ENCODE measurements at places on chromosomes 12 and 14. TPM values are rescaled to one million over a fixed set of nuclear protein-coding genes. Genes with fewer than 3 reads are reported as not detected.

GRCh38 chr14:59830338-59830734, 40.2 kb downstream of the RTN1 start:
- H3K27me3 ChIP-seq = no peaks in the 10 kb centered on the region
- no peaks in the 10 kb centered on the region for H3K36me3 ChIP-seq
- no peak overlapping the region for H3K27ac ChIP-seq
- H3K4me1 ChIP-seq = no peaks in the 10 kb centered on the region
- H3K4me3 ChIP-seq = no peak overlapping the region

DNA sequence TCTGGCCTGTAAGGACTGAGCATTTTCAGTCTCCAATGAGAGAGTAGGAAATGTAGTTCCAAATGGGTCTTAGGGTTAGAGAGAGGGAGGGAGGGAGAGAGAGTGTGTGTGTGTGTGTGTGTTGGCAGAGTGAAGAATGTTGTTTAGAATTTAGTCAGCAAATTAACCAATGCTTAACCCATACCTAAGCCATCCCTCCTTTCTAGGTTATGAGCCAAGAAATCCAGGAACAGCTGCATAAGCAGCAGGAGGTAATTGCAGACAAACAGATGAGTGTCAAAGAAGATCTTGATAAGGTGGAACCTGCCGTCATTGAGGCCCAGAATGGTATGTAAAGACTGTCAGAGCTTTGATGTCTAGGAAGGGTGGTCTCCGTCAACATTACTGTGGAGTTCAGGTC, 56.9 kb downstream of the HSP90AA1 start:
- DNase-seq = no peak
- no peaks in the 10 kb centered on the region for H3K4me1 ChIP-seq
- H3K36me3 ChIP-seq = peaks cover 100% of the 10 kb centered on the region
- H3K27me3 ChIP-seq = no peaks in the 10 kb centered on the region
- no peak overlapping the region for H3K4me3 ChIP-seq

GRCh38 chr12:99981639-99982190, 3.0 kb downstream of the ANKS1B start:
- H3K36me3 ChIP-seq = no peaks in the 10 kb centered on the region
- no peaks in the 10 kb centered on the region for H3K27me3 ChIP-seq
- H3K4me3 ChIP-seq = no peak overlapping the region
- no peak for DNase-seq

GRCh38 chr14:105424861-105425260, 5.2 kb downstream of the MTA1 start:
- peaks cover 26% of the 10 kb centered on the region for H3K4me1 ChIP-seq
- DNase-seq = no peak
- H3K4me3 ChIP-seq = no peak overlapping the region
- no peaks in the 10 kb centered on the region for H3K27me3 ChIP-seq
- no peak overlapping the region for H3K27ac ChIP-seq
- peaks cover 35% of the 10 kb centered on the region for H3K36me3 ChIP-seq

DNA sequence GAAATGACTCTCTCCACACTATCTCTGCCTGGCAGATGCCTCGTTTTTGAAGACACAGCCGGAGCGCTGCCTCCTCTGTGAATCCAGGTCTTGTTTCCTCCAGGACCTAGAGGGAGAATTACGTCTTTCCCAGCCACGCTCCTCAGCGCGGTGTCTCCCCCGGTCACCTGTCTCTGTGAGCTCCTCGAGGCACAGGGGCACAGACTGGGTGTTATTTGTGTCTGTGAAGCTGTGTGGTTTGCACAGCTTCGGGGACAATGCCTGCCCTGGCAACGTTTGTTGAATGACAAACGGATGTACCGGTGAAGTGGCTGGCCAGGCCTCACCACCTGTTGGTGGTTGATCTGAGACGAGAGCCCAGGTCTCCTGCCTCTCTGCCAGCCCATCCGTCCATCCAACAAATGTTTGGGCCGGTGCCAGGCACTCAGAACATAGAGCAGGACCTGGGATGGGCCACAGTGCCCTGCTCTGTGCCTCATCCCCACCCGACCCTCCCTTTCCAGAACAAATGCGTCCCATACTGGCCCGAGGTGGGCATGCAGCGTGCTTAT, 6.1 kb downstream of the PTPN6 start:
- H3K36me3 ChIP-seq = peaks cover 3% of the 10 kb centered on the region
- H3K4me3 ChIP-seq = no peak overlapping the region
- H3K4me1 ChIP-seq = peaks cover 60% of the 10 kb centered on the region
- no peak overlapping the region for H3K27ac ChIP-seq

GRCh38 chr14:71694591-71695530, 237.4 kb upstream of the RGS6 start:
- peaks cover 29% of the 10 kb centered on the region for H3K36me3 ChIP-seq
- H3K27ac ChIP-seq = no peak overlapping the region
- H3K4me1 ChIP-seq = no peaks in the 10 kb centered on the region
- no peak overlapping the region for H3K4me3 ChIP-seq
- H3K27me3 ChIP-seq = no peaks in the 10 kb centered on the region
- no peak for DNase-seq

DNA sequence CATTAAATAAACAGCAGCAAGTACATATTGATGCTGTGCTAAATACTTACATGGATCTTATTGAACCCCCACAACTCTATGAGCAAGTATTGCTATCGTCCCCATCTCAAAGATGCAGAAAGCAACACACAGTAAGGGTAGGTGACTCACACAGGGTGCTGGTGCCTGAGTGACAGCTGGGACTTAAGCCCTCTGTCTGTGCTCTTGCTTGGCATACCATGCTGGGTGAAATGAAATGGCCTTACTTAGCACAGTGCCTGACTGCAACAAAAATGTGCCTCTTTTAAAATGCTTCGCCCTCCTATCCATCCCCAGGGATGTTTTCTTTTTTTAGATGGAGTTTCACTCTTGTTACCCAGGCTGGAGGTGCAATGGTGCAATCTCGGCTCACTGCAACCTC, 788 bp downstream of the TEX52 start:
- H3K27me3 ChIP-seq = no peaks in the 10 kb centered on the region
- peaks cover 23% of the 10 kb centered on the region for H3K36me3 ChIP-seq
- no peak overlapping the region for H3K27ac ChIP-seq
- no peak for DNase-seq

Gene HOXC9
- not detected for total RNA-seq

Gene GUCY2C
- 31.0 TPM for total RNA-seq

Gene ADAM21
- not detected for total RNA-seq

Gene MARCHF9
- 8.7 TPM for total RNA-seq

Gene SERPINA10
- total RNA-seq = not detected

Gene COL2A1
- total RNA-seq = not detected
